Right renal pelvis (tissue), 4 donors: ENCODE measurements at places on chromosomes 6 and 20.

GRCh38 chr6:121830736-121831135 lies 395.3 kb downstream of the GJA1 start:
- no peak for DNase-seq

GRCh38 chr6:158565482-158566040 lies 5.7 kb downstream of the TMEM181 start:
- no peak for DNase-seq

DNA sequence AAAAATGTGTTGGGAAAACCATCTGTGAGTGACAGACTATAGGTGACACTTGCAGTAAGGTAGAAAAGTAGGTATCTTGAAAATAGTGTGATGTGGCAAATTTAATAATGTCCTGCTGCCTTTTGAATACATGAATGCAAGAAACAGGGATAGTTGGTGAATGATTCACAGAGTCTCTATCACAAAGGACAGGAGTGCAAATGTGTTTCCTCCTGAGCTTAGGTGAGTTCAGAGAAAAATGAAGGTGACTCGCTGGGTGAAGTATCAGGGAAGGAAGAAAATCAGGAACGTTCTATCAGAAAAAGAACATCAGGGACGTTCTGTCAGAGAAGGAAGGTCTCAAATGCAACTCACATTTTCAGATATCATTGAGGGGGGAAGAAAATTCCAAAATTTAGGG lies 557.8 kb upstream of the SLC35B3 start:
- no peak for DNase-seq

DNA sequence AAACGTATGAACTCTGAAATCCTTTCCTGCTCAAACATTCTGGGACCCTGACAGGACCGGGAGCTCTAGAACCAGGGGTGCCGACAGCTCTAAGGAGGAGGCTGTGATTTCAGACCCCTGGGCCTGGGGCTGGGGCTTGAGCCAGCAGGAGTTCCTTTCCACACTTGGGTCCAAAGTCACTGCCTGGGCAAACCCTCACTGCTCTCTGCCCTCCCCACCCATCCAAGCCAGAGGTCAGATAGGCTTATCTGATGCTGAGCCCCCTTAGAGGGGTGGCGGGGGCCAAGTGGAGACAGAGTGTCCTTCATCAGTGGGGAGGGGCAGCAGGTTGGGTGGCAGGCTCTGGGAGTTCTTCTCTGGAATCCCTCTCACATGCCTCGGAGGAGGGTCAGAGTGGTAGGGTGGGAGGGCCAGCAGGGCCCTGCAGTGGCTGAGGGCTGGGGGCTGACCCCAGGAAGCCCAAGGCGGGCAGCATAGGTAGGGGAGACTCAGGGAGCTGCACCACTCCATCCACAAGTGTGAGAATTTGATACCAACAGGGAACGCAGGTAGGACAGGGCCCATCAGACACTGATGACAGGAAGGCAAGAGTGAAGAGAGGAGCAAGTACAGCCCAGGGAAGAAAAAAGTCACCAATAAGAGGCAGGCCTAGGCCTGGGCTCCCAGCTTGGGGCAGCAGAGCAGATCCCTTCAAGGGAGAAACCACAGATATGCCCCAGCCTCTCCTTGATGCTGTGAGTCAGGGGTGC lies 121.0 kb downstream of the MRPL14 start:
- no peak for DNase-seq

- no peak for DNase-seq
Measured at GRCh38 chr6:33861722-33862121, 57.9 kb upstream of the MLN start.

GRCh38 chr20:63973160-63973479 lies 3.4 kb upstream of the ZNF512B start:
- DNase-seq: no peak

DNA sequence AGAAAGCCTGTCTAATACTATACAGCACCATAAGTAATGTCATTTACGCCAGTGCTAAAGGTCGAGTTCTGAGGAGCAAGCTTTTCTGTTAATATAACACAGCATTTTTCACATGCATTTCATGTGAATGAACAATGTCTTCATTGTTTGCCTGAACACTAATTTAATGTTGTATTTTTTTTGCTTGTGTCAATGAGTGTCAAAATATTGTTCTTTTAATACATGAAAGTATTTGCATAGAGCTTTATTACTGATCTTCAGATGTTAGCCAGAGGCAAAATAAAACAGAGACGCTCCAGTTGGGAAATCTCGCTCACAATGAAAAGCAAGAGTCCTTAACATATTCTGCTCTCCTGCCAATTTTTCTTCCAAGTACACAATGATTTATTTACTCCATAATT lies 151.8 kb downstream of the FOXC1 start:
- no peak for DNase-seq

- DNase-seq: no peak
Measured at GRCh38 chr6:30862156-30862875, 22.0 kb upstream of the DDR1 start.

GRCh38 chr6:71419217-71420094 lies 130.8 kb downstream of the OGFRL1 start:
- DNase-seq: no peak

DNA sequence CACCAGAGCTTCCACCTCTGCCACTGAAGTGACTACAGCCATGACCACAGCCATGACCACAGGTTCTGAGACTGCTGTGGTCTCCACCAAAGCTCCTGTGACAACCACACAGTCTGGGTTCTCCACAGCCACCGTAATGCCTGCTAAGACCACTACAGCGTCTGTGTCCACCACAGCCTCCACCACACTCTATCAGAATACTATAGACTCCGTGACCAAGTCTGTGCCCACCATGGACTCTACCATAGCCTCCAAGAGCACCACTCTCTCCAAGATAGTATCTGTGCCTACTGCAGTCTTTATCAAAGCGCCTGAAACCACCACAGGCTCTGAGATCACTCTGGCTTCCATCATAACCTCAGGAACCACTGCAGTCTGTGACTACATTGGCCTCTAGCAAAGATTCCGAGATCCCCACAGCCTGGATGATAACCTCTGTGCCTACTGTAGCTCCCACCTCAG lies 18.3 kb upstream of the MUC21 start:
- no peak for DNase-seq

GRCh38 chr6:3208775-3209113 lies 18.7 kb downstream of the TUBB2B start:
- no peak for DNase-seq

- no peak for DNase-seq
Measured at GRCh38 chr6:293193-294174, 1.2 kb downstream of the DUSP22 start.

DNA sequence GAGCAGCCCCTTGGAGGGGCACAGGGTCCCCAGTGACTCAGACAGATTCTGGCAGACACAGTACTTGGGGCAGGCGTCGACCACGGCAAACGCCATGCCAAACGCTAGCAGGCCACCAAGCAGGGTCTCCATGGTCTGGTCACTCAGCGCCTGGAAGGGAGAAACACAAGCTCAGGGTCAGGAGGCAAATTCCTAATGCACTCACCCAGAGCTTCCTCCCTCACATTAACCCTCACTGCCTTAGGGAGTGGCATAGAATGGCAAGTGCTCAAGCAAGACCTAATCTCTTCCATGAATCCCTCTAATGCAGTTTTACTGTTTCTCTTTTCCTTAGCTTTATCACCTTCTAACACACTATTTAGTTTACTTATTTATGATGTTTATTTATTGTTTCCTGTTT lies 154.2 kb downstream of the LRFN2 start:
- DNase-seq: no peak

- no peak for DNase-seq
Measured at GRCh38 chr6:11207199-11207968, 25.1 kb downstream of the NEDD9 start.

- DNase-seq: no peak
Measured at GRCh38 chr6:53691667-53692133, 26.1 kb upstream of the KLHL31 start.

DNA sequence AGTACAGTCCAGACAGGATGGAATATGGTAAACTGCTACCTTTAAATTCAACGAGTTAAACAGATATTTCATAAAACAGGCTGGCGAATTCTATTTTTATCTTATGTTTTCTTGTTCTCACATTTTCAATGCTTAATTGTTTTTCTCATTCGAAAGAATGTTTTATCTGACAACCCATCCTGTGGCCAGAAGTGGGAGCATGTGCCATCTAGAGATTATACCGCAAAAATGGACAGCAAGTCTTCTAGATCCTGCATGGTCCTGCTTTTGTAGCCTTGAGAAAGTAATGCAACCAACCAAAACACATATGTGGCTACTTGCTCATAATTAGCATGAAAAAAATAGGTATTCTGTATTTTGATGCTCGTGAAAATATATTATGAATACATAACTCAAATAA lies 30.7 kb downstream of the TUBB2B start:
- DNase-seq: no peak

- no peak for DNase-seq
Measured at GRCh38 chr6:123788319-123788718, 15.3 kb upstream of the NKAIN2 start.

- no peak for DNase-seq
Measured at GRCh38 chr6:73830119-73830518, 134.1 kb downstream of the CD109 start.

DNA sequence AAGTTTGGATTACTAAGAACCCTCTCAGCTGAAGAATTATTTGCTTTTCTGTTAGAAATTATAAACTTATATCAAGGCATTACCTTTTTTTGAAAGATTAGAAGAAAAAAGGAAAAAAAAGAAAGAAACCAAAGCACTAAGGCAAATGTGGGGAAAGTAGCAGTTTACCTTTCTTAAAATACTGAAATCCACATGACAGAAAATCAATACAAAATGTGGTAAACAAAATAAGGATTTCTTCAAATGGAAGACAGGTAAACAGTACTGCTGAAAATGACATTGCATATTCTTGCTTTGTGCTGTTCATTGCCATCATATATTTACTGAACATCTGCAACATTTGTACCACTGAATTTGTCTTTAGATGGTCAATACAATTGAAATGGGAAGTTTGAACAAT lies 411.2 kb upstream of the PLCB4 start:
- DNase-seq: no peak

DNA sequence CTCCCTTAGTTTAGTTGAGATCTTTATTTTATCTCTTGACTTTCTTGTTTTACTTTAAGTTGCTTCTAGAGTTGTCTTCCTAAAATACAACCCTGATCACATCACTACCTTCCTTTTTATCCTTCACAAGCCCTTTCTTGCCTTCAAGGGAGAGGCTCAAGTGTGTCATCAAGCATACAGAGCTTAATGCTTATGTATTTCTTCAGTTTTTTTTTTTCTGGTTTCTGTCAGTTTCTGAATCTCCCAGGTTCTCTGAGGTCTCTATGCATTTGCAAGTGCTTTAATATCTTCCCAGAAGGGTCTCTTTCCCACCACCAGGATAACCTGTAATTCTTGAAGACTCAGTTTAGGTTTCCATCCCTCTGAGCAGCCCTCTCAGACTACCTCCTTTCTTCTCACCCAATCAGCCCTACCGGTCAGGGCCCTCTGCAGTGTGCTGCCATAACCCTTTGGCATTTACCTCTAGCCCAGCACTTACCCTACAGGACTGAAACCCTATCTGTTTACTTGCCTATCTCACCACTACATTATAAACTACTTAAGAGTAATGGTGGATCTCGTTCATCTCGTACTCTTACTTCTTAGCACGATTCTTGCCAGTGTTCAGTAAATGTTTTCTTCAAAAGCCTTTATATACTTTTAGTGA lies 36.9 kb downstream of the EYA4 start:
- no peak for DNase-seq

GRCh38 chr6:128513878-128514277 lies 6.5 kb downstream of the PTPRK start:
- no peak for DNase-seq

DNA sequence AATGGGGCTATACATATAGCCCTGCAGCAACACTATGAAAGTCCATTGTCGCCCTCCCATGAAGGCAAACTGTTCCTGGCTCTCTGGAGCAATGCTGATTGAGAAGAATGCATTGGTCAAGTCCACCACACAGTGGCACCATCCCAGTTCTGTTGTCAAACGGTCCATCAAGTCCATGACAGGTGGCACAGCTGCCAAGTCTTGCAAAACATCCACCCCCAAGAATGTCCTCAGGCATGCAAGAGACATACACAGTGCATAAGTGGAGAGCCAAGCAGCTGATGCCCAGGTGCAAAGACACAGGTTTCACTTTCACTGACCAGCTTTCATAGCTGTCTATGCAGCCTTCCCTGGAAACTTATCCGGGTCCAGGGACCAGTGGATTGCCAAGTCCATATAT lies 17.5 kb downstream of the ZNF391 start:
- no peak for DNase-seq

GRCh38 chr6:88494401-88495140 lies 328.4 kb upstream of the CNR1 start:
- DNase-seq: no peak

- no peak for DNase-seq
Measured at GRCh38 chr6:41200901-41201763, at the start of gene TREML2. Gene TREML2 (minus strand): TSS chr6:41201149. CDS start chr6:41201008, 141 bp downstream.

DNA sequence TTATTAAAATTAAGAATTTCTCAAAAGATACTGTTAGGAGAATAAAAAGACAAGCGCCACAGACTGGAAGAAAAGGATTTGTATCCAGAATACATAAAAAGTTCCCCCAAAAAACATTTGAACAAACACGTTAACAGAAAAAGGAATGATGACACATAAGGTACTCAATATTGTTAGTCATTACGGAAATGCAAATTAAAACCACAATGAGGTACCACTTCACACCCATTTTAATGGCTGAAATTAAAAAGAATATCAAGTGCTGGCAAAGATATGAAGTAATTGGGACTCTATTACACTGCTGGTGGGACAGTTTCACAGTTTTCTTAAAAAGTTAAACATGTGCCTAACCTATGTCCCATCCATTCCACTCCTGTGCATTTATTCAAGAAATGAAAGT lies 51.4 kb downstream of the HECA start:
- no peak for DNase-seq

DNA sequence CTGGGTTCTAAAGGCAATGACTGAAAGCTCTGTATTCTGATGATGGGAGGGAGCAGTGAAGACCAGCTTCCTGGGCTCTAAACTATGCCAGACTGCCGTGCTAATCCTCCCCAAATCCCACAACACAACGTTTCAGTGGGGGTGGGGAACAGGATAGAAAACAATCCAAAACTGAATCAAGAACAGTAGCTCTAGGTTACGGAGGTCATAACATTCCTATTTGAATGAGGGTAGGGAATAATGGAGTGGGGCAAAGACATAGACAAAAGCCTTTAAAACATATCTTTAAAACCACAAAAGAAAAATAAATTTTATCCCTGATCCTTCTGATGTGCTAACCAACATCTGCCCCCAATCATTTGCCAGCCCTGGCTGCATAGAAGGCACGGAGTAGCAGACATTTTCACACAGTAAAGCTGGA lies 7.8 kb downstream of the USP49 start:
- no peak for DNase-seq

GRCh38 chr6:168000198-168001028 lies 2.9 kb downstream of the KIF25 start:
- DNase-seq: no peak

GRCh38 chr6:2792330-2793110 lies 27.3 kb downstream of the WRNIP1 start:
- no peak for DNase-seq

GRCh38 chr20:25275813-25276532 lies 28.1 kb downstream of the PYGB start:
- DNase-seq: no peak

GRCh38 chr6:27542485-27542884 lies 69.6 kb upstream of the ZNF184 start:
- DNase-seq: no peak
